Left lung (tissue), 14 donors: ENCODE measurements at places on chromosomes 4 and X. TPM values are rescaled to one million over a fixed set of nuclear protein-coding genes. Genes with fewer than 3 reads are reported as not detected.
A peak's percentile ranks its signal among the peaks of the same experiment; 100 is the strongest.

DNA sequence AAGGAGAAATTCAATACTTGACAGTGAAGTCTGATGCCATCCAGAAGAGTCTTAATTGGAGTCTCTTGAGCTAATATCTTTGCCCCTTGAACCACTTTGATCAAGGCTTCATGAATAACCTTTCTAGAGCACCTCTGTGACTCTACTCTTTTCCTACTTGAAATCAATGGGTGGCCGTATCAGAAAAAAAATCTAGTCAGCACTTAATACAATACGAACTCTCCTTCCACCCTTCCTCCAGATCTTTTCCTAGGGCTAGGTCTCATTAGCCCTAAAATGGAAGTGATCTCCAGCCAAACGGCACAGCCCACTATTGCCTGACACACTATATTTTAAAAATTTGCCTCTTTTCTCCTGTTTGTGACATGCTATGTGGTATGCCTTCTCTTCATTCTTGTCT is 129.6 kb upstream of the TLL1 start:
- DNase-seq: no peak

GRCh38 chr4:70614184-70614555 is 14.4 kb upstream of the ENAM start:
- no peak for DNase-seq

The CT45A2 gene
- polyA plus RNA-seq: 1.7 TPM

The CPLX1 gene
- polyA plus RNA-seq: 1.2 TPM

GRCh38 chrX:150615356-150615755 is 46.9 kb downstream of the MTM1 start:
- no peak for DNase-seq

The ARHGAP36 gene
- 0.10 TPM for polyA plus RNA-seq

GRCh38 chr4:41258783-41259182 is 2.1 kb downstream of the UCHL1 start:
- DNase-seq: peak; percentile 70

- DNase-seq: no peak
Observed at GRCh38 chr4:66404141-66404540, 733.9 kb upstream of the EPHA5 start.

DNA sequence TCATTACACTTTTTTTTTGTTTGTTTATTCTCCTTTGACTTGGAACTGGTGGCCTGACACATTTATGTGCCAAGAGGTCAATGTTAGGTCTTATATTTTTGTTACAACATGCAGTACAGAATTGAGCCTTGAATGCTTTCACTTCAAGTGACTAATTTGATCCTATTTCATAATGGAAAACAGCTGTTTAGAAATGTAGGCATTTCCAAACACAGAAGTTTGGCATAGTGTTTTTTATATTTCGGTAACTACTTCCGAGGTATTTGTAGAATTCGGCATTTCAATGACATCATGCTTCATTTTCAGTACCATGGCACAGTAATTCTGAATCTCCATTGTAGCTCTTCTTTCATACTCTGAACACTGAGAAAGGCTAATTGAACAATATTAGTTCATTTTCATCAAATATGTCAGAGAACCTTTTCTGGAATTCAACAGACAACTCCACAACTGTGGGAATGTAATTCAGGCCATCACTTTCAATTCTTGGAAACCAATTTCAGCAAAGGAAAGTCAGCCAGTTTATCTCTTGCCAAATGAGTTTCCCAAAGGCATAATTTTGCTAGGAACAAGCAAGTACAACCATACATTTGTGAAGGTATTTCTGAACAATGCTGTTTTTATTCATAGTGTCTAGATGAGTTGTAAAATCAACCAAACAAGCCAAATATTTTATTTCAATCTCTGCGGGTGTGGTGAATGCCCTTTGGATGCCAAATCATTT is 11.4 kb downstream of the FAM120C start:
- no peak for DNase-seq

- DNase-seq: no peak
Observed at GRCh38 chr4:34845926-34846325, 1398.4 kb downstream of the ARAP2 start.

The GABRG1 gene
- 0.72 TPM for polyA plus RNA-seq

The CXCL5 gene
- 0.20 TPM for polyA plus RNA-seq

The FRMD7 gene
- not detected for polyA plus RNA-seq

- no peak for DNase-seq
Observed at GRCh38 chrX:252244-252956, 28.8 kb upstream of the PLCXD1 start.

The CD40LG gene
- polyA plus RNA-seq: 0.46 TPM

DNA sequence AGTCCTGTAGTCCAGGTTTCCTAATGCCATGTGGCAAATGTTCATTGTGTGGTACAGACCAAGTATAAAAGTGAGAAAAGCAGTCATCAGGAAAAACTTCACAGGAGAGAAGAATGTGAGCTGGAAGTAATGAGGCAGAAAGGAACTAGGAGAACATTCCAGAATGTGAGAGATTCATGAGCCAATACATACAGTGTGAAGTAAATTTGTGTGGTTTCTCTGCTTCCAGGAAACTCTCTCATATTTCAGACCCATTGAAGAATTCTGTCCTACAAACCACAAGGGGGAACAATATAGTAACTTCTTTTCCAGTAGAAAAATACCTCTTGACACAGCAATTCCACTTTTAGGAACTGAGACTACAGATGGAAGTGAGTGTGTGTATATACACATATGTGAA is 136.5 kb downstream of the RNF150 start:
- DNase-seq: peak; percentile 13

The MAGEA11 gene
- polyA plus RNA-seq: not detected

DNA sequence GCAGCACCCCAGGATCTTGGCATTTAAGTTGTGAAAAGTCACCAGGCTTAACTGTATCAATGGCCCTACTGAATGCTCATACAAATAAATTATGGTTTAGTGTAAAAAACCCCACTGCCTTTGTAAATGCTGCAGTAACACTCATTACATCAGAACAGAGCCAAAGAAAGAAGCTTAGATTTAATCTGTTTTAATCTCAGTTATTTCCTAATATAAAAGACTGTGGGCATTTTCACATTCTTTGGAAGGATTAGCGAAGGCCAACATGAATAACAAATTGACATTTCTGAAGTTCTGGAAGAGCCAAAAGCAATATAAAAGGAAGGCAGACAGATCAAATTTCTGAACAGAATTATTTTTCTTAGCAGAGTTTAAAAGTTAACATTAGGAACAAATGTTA is 140.0 kb upstream of the HCCS start:
- no peak for DNase-seq

DNA sequence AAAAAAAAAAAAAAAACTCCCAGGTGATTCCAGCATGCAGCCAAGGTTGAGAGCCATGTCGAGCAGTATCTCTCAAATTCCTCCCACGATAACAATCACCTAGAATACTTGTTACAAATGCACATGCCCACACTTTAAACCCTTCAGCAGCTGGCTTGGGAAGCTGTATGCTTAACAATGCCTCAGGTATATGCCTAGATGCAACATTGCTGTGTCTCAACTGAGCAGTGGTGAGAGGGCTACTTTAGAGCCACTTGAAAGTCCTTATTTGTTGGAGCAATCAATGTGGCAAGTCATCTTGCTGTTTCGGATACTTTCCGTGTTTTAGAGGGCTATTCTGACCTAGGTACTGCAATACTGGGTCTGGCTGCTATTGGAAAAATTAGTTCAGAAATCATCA is 487.4 kb downstream of the INPP4B start:
- no peak for DNase-seq

DNA sequence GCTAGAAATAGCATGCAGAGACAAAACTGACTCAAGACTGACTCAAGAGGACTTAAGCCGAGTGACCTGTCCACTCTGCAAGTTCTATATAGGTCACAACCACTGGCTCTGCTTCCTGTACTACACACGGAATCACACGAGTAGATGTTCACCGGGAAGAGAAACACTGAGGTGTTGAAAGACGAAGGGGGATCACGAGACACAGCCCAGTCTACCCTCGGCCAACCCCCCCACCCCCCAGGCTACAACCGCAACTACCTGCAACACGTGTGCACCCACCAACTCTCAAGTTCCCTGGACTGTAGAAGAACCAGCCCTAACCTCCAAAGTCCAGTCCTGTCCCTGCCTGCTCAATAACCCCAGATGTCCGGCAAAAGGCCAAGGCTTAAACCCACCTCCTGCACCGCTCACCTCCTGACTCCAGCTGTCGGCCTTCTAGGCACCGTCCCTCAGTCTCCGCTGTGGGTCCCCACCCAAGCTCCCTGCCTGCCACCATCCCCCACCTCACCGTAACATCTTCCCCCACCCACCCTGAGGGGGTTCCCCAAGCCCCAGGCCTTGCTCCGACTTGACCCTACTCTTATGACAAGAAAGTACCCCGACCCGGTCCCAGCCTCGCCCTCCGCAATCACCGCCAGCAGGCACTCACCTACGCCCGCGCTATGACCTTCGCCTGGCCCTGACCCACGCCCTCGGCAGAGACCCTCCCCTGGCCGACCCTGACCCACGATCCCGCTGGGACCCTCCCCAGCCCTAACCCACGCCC is 739 bp downstream of the GAK start:
- no peak for DNase-seq

DNA sequence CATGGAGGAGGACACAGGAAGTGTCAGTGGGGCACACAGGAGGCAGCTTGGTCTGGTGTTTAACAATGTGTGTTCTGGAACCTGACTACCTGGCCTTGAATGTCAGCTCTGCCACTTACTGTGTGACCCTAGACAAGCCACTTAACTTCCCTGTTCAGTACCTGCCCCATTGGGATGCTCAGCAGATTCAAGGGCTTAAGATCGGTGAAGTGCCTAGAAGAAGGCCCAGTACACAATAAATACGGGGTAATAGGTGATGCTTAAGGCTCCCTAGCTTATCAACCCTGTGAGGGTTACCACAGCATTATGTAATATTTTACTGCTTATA is 1.6 kb upstream of the CHIC2 start:
- DNase-seq: no peak

GRCh38 chr4:3246458-3247398 is 2.2 kb upstream of the MSANTD1 start:
- DNase-seq: no peak

DNA sequence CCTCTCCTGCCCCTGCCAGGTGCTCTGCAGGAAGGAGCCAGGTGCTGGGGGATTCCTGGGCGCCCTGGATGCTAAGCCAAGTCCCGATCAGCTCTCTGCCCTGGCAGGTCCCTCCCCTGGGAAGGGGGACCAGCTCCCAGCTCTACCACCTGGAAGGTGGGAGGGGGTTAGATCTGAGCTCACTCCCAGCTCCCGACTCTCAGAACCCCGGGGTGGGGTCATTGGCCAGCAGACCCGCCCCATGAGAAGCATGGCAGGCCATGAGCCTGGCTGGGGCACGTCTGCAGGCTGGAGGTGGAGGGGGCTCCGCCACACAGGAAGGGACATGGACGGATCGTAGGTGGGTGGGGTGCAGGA is 83.4 kb upstream of the NKX1-1 start:
- peak; percentile 61 for DNase-seq

DNA sequence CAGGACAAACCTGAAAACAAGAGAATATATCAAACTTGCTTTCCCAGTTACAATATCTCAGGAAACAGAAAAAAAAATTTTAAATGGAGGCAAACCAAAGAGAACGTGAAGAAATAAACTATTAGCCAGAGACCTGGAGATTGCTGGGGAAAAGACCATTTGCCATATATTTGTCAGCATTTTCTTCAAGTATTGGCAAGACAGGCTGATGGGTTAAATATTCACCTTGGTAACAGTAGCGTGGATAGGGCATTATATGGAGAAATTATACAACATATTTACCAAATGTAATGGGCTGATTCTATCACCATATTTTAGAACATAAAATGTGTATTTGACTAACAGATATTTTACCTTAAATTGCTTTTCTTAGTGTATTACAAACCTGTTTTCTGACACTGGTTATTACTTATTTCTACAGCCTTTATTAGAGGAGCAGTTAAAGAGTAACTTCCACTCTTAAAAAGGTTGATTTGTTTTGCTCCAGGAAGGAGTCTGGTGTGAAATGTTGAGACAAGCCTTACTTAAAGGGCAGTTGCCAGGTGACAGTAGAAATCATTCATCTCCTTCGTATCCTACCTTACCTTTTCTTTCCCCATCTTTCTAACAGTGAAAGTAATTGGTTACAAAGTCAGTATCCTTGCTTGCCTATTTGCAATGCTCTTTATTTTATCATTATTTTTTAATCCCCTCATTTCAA is 575.5 kb downstream of the GBA3 start:
- no peak for DNase-seq

DNA sequence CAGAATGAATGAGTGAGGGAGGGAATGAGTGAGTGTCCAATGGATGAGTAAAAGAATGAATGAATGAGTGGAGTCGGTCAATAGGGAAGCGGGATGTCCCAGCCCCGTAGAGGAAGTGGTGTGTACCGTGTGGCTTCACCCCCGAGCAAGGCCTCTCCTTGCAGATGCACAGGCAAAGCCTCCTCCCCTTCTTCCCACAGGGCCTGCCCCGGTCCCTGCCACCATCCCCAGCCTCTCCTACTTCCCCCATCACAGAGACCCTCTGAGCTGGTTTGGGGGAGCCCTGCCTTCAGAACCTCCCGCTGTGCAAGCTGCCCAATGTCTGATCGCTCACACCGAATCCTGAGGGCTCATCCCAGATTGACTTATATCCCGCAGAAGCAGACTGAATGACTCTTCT is 13.6 kb downstream of the HTRA3 start:
- DNase-seq: peak; percentile 51

The PDLIM3 gene
- 13.0 TPM for polyA plus RNA-seq

GRCh38 chr4:182235021-182235795 is 8.0 kb upstream of the TENM3 start:
- no peak for DNase-seq

DNA sequence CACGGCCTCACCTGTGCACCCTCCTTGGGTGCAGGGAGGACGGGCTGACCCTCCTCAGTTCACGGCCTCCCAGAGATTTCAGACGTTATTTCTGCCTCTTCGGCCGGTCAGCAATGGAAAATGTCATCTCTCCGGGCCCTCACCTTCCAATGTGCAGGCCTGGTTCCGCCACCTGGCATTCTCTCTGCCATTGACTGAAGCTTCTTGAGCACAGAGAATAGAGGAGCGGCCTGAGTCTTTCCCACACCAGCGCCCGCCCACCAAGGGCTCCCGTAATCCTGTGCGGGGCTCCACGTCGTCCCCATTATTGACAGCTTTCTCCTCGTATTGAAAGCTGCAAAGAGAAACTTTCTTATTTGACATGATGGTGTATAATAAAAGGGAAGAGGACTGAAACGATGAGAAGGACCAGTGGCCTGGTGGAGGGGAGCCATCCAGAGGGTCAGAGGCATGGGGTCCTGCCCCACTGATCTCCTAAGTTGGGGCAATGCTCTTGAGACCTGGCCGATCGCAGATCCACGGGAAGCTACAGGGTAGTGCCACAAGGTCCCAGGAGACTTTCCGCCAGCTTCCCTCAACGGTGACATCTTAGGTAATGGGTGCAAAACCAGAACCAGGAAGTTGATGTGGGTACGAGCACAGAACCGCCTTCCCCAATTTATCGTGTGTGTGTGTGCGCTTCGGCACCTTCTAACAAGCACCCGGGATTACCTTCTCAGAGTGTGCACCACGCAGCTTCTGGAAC is 20.6 kb downstream of the HTRA3 start:
- DNase-seq: no peak
